NCI-H1436 treated with DMSO at 0.1 percent for 48 hours (cell line): ENCODE measurements at places on chromosomes 5 and 9.
A peak's percentile ranks its signal among the peaks of the same experiment; 100 is the strongest.

GRCh38 chr5:107615299-107615817, 55.4 kb downstream of the EFNA5 start:
- DNase-seq = no peak

DNA sequence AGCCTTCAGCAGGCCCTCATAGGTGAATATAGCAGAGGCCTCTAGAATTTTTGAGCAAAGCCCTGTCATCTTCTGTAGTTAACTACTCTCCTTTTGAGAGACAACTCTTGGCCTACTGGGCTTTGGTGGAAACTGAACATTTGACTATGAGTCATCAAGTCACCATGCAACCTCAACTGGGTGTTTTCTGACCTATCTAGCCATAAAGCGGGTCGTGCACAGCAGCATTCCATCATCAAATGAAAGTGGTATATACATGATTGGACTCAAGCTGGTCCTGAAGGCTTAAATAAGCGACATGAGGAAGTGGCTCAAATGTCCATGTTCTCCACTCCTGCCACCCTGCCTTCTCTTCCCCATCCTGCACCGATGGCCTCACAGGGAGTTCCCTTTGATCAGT, 1115.5 kb downstream of the TAF11L14 start:
- no peak for DNase-seq

- no peak for DNase-seq
Measured at GRCh38 chr9:95511952-95512708, 4.6 kb downstream of the PTCH1 start.

- DNase-seq = no peak
Measured at GRCh38 chr5:155616779-155617392, 603.3 kb downstream of the KIF4B start.

DNA sequence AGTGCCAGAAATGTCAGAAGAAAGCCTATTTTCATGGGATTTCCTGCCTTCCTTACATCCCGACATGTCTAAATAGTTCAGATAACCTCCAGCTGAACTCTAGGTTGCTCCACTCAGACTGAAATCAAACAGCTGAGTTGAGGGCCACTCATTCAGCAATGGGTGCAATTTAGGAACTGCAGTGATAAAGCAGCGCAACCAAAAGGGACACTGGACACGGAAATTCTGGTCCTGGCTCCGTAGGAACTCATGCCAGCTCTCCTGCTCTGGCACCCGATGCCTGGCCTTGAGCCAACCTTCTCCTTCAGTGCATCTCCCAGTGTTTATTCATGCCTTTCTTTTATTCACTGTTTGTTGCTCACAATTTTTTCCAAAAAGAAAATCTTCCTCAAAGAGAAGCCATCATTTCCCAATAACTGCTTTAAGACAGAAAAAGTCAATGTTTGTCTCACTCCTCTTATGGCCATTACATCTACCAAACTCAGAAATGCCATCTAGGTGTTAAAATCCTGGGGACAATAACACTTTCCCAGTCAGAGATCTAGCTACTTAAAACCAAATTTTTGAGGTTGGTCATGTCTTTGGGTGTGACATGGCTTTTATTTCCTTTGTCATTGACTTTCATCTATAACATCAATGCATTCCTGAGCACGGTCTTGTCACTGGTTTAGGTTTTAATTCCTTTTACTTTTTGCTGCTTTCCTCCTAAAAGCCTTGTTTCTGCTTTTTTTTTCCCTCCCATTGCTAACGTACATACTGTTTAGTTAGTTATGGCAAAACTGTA, 126.9 kb downstream of the PDE4D start:
- DNase-seq = no peak

- DNase-seq = no peak
Measured at GRCh38 chr5:50886657-50887345, 220.4 kb downstream of the PARP8 start.

GRCh38 chr5:98975682-98976407, 47.0 kb upstream of the CHD1 start:
- DNase-seq = no peak

DNA sequence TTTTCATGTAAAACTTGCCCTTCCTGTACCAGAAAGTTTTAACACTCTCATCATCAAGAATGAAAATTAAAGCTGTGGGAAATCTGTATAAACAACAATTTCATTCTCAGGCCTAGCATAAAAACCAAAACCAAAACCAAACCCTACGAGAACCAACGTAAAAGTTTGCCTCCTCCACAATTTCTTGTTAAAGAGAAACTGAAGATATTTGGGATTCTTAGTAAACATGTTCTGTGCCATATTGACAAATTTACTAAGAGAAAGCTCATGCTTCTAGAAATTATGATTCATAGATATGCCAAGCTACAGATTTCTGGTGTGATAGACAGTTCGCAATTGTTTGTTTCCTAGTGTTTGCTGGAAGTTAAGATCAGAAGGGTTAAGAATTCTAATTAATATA, 801.0 kb upstream of the NUDT12 start:
- DNase-seq = no peak

GRCh38 chr5:124949862-124950261, 203.4 kb upstream of the ZNF608 start:
- DNase-seq = no peak

DNA sequence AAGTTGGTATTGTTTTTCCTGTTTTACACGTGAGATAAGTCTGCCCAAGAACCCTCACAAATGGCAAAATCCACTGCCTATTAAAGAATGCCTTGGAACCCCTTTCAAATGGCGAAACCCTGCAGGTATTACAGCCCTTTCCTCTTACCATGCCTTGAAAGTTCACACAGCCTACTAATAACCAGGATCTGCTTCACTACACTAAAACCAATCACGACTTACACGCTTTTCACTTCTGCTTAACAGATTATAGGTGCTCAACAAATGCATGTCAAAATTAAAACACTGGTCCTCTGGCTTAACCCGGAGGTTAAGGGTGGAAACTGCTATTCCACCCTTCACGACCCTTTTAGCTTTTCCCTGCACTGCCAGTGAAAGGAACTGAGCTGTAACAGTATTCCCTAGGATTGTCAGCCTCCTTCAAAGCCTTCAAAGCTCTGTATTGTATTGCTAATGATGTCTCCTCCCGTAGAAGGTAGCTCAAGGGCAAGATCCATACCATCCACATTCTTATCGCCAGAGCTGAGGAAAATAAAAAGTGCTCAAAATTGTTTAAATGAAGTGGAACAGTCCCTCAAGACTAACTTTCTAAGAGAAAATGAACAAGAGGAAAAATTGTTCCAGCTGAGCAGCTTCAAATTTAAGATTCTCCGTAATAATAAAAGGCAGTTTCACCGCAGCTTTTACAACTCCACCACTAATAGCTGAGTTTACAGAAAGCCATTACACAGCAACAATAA, 997 bp downstream of the AUH start:
- DNase-seq = no peak

DNA sequence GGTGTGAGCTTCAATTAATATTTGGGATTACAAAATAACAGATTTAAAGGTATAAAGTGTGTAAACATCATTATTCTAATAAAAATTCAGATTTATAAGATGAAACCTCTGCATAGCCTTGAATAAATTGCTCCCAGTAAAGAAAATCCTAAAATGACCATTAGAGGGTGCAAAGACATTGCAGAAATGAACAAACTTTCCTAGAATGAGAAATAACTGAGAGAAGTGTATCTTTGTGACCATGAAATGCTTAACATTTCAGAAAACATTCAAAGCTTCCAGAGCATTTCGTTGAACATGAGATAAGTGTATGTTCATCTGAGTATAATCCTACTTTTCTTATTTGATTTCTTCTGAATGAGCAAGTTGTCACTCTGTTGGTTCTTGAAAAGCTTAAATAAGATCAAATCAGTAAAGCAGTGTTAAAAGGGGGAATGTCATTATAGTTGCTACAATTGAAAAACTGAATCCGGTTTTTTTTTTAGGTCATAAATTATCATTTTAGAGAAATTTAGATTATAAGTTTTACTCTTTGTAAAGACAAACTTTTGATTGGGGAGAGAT, 24.7 kb upstream of the NUDT12 start:
- peak; percentile 61 for DNase-seq

- no peak for DNase-seq
Measured at GRCh38 chr9:34627716-34628655, 880 bp downstream of the ARID3C start.

DNA sequence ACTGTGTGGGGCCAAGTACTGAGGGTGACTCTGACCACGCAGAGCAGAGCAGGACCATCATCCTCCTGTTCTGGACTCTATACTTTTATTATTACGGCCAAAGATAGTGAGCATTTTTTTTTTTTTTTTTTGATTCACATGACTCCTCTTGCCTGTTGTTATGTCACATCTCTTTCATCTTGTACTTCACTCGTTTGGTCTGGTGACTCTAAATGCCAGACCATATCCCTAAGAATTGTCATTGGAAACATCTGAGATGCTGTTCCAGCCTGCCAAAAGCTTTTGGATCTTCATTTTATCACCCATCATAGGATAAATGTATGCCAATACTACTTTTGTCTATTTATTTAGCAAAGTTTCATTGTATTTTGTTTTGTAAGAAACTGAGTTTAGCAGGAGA, 168.2 kb upstream of the RAI14 start:
- no peak for DNase-seq

DNA sequence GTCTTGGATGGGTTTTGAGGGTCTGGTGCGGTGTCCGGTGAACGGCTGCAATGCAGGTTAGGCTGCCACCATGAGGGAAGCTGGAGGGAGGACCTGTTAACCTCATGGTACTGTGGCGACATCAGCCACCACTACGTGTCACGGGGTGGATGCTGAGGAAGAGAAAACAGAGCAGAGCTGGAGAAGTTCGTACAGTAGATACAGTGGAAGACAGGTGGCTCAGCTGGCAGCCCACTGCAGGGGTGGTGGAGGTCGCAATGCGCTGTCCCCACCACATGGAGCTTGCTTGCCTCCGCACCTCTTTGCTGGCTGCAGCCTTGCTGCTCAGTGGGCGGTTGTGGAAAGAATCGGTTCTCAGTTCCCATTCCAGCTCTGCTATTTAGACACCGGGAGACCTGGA, 2.8 kb downstream of the DCANP1 start:
- DNase-seq = no peak

GRCh38 chr9:92639791-92640271, 30.1 kb downstream of the IPPK start:
- no peak for DNase-seq

- no peak for DNase-seq
Measured at GRCh38 chr5:83554686-83555085, 83.1 kb downstream of the VCAN start.

DNA sequence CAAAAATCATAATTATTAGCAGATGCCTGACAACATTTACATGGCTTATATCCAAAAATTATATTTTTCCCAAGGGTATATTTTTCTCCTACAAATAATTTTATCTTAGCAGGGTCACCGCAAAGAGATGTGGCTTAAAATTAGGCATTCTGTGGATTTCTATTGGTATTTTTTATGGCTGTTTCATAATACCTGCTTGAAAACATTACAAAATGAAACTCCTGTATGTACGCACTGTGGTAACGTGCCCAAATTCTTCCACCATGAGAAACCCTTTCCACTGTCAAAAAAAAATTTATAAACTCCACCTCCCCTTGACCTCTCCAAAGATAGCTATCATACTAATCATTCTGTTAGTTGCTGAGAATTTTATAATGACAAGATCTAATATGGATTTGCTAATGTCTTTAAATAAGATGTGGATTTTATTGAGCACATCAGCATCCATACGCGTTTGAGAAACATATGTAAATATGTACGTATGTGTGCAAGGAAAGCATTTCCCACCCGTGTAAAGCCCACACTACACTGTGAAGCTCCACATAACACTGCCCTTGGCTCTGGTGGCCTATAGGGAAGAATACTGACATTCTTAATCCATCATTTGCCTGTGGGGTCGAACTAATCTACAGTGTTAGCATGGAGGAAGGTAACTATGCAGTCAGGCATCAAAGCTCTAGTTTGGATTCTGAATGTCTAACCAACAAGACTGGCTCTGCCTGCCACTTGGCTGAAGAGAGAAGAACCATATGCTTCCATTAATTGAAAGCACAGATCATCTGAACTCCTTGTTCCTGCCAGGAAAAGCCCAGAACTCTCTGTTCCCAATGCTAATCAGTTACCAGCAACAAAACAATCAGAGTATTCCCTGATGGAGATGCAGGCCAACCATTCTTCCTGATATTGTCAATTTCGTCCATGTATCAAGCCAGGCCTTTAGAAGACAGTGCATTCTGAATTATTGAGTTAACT, 244.7 kb downstream of the SPOCK1 start:
- DNase-seq = no peak

DNA sequence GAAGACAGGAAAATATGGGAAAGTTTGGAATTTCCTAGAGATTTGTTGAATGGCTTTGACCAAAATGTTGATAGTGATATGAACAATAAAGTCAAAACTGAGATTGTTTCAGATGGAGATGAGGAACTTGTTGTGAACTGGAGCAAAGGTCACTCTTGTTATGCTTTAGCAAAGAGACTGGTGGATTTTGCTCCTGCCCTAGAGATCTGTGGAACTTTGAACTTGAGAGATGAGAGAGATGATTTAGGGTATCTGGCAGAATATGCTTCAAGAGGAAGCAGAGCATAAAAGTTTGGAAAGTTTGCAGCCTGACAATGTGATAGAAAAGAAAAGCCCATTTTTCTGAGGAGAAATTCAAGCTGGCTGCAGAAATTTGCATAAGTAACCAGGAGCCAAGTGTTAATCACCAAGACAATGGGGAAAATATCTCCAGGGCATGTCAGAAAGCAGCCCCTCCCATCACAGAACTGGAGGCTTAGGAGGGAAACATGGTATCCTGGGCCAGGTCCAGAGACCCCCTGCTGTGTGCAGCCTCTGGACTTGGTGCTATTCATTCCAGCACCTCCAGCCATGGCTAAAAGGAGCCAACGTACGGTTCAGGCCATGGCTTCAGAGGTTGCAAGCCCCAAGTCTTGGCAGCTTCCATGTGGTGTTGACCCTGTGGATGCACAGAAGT, 114.3 kb upstream of the STARD4 start:
- no peak for DNase-seq

DNA sequence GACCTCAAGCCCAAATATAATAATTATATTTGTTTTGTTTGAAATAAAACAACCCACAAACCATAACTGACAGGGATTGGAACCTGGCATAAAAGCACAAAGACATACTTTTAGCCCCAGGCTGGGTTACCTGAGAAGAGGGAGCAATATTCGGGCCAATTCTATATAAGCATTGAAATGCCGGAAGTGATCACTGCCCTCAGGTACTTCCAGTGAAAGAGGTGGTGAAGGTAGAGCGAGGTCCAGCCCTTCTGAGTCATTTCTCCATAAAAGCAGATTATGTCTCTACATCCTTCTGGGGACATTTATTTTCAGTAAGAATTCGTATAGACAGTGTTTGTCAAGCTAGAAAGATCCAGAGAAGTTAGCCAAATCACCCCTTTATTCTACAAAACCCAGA, 59.6 kb downstream of the GCNT4 start:
- DNase-seq = no peak

DNA sequence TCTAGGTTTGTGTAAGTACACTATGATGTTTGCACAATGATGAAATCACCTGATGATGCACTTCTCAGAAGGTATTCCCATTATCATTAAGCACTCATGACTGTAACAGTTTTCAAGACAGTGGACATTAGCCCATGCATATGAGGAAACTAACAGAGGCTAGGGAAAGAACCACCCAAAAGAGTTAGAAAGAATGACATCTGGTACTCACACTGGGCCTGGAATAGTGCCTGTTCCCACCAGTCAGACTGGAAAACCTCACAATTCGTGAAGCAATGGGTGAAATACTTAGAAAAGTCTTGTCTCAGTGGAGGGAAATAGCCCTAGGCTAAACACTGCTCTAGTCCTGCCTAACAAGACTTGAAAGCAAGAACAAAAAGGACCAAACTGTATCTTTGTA, 117.4 kb upstream of the GDNF start:
- DNase-seq = no peak
